Stimulated activated CD4-positive, alpha-beta T cell treated with anti-CD3 and anti-CD28 coated beads, TNF-alpha, amount 100 ng/mL, for 24 hours (primary cell): ENCODE measurements at places on chromosomes 16 and 17.

DNA sequence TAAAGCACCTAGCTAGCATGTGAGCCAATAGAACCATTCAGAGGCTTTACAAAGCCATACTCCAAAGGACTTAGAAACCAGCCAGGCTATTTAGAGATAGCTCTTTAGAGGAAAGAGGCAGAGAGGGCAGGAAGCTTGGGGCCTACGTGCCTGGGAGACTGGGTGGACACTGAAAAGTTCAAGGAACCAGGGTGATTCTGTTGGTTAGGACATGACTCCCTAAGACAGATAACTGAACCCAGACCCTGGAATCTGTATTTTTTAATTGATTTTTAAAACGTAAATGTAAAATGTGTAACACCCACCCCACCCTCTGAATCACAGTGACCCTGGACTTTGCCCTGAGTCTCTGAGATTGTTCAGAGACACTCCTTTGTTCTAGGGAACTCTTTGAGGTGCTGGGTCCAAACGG is 16.1 kb upstream of the GNA13 start:
- DNase-seq = no peak

DNA sequence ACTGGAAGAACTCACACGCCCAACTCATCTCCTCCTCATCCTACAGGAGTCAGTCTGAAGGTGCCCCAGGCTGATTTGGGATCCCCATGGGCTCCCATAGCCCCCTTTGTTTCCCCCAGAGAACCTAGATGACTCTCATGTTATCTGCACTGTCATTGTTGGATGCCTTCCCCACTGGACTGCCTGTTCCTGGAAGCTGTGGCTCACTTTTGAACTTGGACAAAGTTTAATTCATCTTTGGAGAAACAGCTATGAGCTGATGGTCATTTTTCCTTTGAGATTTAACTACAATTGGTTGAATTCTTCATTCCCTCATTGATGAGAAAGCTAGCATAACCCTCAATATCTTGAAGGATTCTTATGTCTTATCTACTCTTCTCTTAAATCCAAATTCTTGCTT is 186.6 kb downstream of the SALL1 start:
- DNase-seq = no peak

GRCh38 chr17:82231312-82231561 is 2.4 kb downstream of the SLC16A3 start:
- DNase-seq = no peak

- DNase-seq = no peak
These were observed 53.4 kb upstream of the CBX4 start for GRCh38 chr17:79892457-79893241.

DNA sequence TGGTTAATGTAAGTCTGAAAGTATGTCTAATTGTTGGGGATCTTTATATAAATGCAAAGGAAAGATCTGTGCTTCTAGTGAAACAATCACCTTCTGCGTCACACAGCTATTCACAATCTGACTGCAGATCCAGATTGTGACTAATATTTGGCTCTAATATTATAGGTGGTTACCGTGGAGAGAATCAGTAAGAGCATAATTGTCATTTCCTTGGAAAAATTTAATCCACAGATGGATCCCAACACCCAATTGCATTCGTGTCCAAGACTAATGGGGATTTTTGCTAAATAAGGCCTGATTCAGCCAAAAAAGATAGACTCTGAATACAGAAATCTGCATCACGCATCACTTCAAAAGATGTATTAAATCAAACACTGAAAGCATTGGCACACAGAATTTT is 2.7 kb upstream of the KCNJ2 start:
- DNase-seq = no peak
